ENCODE measurements at places on chromosomes 16 and 17. TPM values are rescaled to one million over a fixed set of nuclear protein-coding genes. Genes with fewer than 3 reads are reported as not detected.

DNA sequence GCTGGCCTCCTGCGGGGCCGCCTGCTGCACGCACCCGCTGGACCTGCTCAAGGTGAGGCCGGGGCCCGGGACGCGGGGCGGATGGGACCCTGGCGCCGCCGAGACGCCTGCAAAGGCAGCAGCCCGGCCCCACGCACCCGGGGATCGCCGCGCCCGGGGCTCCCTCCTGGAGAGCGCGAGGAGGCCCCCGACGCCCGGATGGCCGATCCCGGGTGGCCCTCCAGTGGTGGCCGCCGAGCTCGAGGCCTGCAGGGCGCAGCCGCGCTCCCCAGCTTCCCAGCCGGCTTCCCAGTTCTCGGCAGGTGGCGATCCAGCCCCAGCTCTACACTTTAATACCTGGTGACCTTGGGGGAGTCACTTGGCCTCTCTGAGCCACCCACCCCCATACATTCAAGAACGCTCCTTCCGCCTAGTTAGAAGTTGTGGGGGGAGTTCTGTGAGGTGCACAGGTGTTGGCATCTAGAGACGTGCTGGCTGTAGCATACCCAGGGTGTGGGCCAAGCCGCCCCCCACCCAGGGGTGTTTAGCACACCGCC, 452 bp downstream of the SLC25A10 start:
- ATAC-seq: peak; percentile 18

The KCNJ2 gene
- total RNA-seq: 1.3 TPM

- peak; percentile 63 for ATAC-seq
Observed at GRCh38 chr16:74070237-74070636, 226.4 kb upstream of the PSMD7 start.

The KRTAP4-6 gene
- 0.73 TPM for total RNA-seq

The GJD3 gene
- not detected for total RNA-seq

DNA sequence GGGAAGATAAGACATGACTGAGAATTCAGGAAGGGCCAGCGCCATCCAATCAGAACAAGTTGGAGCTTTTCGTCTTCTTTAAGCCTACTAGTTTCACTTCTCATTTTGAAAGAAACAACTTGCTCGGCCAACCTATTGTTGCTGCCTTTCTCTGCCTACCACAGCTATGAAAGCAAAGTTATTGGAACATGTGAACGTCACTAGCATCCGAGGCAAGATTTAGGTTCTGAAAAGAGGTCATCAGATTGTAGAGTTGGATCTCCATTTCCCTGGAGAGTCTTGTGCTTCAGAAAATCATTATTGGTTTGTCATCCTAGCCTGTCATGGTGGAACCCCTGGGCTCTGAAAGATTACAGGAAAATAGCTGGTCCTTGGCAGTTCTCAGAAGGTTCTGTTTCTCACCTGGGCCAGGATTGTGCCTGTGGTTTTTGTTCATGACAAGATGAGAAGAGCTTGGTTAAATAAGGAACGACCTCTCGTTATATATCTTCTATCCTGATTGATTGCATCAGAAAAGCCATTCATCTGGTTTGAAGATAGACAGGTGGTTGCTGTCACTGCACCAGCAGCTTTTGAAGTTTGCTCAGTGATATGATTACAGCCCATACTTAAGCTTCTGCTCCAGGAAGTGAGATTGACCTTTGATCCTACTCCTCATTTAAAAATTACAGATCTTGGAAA, 25.3 kb downstream of the CDH13 start:
- ATAC-seq: no peak

DNA sequence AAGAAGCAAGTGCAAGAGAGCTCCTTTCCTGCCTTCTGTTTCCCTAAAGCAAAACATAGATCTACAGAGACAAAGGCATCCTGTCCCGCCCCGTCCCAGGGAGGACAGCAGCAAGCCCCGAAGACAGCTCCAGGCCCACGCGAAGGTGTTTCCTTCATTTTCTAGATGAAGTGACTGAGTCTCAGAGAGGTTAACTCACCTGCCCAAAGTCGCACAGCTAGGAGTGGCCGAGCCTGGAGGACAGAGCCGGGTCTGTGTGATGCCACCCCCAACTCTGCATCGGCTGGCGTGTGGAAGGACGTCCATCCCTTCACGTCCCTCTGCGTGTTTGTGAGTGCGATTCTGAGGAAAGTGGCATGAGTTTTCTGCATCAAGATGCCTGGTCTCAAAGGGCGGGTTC, 187.2 kb upstream of the CHMP6 start:
- ATAC-seq: no peak

GRCh38 chr16:8543258-8543657, 47.1 kb downstream of the TMEM114 start:
- ATAC-seq: no peak

DNA sequence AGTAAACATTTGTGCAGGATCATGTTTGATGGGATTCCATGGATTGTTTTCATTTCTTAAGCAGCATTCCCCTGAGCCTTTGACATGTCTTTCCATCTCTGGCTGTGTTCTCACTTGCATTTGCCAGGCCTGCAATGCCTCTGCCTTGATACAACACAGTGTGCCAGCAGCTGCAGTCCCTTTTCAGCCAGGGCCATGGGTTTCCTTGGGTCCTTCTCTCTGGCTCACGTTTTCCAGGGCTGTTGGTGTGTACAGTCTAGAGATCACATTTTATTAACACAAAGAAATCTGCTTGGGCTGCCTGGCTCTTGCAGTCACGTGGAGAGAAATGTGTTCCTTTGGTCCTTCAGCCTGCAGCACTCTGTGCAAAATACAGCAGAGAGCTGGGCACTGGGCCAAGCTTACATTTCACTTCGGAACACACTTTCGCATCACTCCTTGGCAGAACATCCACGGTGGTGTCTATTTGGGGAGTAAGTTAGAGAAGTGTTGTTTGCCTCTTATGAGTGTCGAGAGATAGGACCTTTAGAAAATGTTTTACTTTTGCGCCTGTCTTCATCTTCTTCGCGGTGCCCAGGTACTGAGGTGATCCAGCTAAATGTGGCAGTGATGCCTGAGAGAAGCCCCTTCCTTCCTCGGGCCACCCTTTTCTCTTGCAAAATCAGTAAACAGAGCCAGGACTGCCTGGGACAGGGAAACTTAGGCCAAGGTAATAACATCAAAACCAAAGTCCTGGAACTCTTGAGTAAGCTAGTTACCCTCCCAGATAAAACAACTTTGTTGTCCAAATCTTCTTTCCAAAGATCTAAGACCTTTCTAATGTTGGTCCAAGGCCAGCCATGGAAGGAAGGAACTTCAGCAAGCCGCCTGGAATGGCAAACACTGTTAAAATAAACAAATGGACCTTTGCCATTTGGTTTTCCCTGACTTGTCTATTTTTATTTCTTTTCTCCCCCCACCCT, 20.9 kb downstream of the HLF start:
- ATAC-seq: peak; percentile 58

The TP53TG3C gene
- not detected for total RNA-seq

DNA sequence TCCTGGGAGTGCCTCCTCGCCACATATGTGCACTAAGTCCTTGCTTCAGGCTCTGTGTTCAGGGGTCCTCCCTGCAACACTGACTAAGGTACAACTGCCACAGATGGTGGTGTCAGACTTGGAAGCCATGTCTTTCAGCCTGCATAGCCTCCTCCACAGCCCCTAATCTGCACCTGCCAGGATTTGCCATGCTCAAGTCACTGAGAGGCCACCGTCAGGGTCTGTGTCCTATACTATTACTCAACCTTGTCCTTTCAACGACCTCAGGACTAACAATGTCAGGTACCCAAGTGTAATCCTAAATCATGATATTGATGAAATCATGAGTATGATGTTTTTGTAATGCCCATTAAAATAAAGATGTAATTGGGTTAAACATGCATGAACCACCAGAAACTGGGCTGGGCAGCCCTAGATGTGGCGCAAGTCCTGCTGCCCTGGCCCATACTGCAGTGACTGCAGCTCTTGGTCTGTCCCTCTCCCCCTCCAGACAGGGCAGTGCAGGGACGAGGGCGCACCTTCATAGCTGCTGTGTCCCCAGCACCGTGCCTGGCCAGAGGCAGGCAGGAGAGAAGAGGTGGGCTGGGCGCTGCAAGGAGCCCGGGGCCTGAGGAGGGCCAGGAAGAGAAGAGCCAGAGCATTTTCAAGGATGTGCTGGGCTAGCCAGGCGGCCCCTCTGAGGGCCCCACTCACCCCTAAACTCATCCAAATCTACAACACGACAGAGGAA, 198.0 kb downstream of the ZNF423 start:
- peak; percentile 22 for ATAC-seq

GRCh38 chr16:49281480-49281842, at the start of gene CBLN1:
Gene CBLN1 (minus strand): TSS chr16:49281838. CDS start chr16:49281465, 373 bp downstream.
- no peak for ATAC-seq

GRCh38 chr17:44779211-44780025, 20.6 kb downstream of the ADAM11 start:
- ATAC-seq: peak; percentile 43

DNA sequence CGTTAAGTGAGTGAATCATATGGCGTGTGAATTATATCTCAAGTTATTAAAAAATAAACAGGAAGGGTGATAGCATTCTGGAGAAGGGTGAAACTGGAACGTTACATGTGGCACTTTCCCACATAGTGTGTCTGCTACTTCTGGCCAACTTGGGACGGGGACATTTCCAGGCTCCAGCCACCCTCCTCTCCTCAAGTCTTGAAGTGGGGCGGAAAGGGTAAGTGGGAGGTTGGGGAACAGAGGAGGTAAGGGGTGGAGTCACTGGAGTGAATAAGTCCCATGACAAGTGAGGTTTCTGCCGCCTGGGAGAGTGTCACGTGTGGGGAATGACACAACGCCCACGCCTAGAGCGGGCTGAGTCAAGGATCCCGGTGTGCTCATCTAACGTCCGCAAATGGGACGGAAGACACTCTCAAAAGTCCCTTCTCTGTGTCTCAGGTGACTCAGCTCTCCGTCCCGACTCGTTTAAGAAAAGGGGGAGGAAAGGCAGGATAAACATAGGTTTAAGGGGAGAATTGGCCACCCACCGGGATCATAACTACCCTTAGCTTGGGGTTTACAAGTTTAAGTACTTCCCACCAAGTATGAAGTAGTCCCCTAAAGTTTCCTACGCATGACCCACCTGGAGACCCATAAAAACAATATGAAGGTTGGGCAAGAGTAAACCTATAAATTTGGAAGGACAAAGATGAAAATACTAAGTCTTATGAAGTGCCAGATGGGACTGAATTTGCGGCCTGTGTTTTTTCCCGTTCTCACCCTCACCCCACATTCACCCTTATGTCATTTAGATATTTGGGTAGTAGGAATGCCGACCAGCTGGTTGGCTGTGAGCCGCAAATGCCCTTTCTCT, 1.2 kb upstream of the SPAG9 start:
- ATAC-seq: peak; percentile 63

The TBC1D3G gene
- 0.31 TPM for total RNA-seq

GRCh38 chr16:66223176-66223780, 143.2 kb upstream of the CDH5 start:
- ATAC-seq: peak; percentile 8

The FBXL16 gene
- 12.2 TPM for total RNA-seq

GRCh38 chr16:84724606-84725309, 25.0 kb downstream of the USP10 start:
- ATAC-seq: peak; percentile 44

DNA sequence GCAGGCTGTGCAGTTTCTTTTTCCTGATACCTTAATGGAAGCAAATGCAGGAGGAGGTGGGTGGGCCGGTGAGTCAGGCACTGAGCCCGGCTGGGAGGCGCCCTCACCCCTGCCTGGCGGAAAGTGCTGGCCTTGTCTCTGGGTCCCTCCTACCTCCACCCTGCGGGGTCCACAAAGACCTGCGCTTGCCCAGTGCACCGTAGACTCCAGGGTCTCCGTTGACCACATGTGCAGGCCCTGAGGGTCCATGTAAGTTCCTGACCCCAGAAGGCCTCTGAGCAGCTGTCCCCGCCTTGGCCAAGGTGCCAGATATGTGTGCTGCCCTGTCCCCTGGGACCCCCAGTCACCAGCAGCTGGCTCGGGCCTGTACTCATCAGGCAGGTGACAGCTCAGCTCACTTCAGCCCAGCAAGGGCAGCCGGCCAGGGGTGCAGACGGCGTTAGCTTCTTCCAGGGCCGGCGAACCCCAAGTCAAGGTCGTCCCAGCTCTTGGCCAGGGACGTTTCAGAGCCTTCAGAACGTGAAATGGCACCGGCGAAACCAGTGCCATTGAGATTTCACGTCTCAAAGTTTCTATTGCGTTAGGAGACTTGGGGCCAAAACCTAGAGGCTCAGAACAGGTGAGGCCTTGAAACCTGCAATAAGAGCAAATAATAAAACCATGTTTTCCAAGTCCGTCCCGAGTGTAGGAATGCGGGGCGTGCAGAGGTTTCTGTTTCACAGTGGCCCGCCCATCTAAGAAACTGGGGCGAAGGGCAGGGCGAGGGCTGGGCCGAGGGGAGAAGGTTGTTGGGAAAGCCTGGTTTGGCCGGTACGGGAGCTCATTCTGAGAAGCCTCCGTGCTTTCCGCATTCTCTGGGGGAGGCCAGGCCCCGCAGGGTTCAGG, 12.1 kb downstream of the METRNL start:
- no peak for ATAC-seq

DNA sequence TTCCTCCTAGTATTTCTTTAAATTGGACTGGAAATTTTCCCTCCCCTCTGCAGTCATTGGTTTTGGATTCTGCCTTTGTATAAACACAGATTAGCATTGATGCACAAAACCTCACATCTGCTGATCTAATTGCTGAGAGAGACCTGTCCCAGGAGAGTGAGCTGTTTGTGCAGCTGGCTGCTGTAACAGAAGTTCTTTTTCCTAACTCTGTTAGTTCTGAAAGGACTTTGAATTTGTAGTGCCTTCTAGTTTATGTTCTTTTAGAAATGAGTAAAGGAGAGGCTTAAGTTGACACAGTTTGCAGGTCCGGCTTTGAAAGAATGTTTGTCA, 45.2 kb upstream of the KPNB1 start:
- peak; percentile 16 for ATAC-seq
